NT2/D1 (cell line): ENCODE measurements at places on chromosomes 3 and 15.

DNA sequence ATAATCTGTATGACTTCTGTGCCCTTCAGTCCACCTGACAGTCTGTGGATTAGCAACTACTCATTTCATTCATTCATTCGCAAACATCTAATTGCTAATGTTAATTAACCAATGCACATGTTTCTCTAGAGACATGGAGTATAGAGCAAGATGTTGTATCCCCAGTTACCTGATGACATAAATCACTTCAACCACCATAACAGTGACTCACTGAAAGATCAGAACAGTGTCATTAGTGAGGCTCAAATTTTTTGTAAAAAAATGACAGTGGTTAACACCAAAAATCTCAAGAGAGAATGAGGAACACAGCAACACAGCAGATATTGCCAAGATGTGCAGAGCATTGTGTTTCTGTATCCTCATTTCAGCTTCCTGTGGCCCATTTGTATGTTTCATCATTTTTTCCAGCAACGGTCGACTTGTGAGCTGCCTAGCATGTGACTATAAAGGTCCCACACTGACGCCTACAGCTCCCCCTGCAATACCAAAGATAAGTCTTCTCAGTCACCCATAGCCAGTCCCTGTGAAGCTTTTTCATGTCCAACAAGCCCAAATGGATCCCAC, 3.7 kb upstream of the PLD1 start:
- no peak for DNase-seq

DNA sequence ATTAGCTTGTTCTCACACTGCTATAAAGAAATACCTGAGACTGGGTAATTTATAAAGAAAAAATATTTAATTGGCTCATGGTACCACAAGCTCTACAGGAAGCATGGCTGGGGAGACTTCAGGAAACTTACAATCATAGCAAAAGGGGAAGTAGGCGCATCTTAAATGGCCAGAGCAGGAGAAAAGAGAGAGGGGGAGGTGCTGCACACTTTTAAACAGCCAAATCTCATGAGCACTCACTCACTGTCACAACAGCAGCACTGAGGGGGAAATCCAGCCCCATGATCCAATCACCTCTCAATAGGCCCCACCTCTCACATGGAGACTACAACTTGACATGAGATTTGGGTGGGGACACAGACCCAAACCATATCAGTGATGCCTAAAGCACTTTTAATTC, 82.5 kb downstream of the DCLK3 start:
- no peak for DNase-seq

DNA sequence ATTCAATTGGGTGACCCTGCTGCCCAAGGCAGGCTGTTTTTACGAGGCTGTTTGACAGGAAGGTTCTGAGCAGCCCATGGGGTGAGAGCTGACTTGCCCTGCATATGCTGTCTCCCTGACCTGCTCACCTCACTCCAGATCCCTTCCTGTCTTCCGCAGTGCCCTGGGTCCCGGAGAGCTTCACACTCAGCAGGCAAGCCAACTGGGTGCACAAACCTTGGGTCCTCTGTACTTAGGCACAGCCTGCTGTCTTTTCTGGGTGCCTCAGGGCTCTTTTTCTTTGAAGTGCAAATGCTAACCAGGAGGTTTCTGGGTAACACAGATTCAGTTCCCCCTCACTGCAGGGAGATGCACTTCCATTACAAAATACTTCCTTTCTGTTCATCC, 32.8 kb downstream of the ZXDC start:
- no peak for DNase-seq

- no peak for DNase-seq
Measured at GRCh38 chr15:98232761-98233160, 272.3 kb downstream of the ARRDC4 start.

DNA sequence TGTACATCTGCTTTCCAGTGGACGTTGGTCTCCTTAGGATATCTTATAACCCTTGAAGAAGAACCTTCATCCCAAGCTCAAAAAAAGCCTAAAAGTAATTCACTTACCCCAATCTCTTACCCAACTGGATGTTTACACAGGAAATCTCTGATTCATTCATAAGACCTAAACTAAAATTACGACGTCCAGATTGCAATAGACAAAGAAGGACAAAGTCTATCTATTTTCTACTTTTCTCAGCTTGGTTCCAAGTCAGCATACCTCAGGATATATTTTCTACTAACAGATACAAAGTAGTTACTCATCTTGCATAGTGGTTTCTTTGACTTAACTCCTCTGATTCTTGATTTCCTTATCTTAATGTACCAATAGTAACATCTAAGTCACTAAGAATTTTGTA, 669.9 kb downstream of the OTOL1 start:
- no peak for DNase-seq

- no peak for DNase-seq
Measured at GRCh38 chr3:71428841-71429596, 154.5 kb downstream of the FOXP1 start.

DNA sequence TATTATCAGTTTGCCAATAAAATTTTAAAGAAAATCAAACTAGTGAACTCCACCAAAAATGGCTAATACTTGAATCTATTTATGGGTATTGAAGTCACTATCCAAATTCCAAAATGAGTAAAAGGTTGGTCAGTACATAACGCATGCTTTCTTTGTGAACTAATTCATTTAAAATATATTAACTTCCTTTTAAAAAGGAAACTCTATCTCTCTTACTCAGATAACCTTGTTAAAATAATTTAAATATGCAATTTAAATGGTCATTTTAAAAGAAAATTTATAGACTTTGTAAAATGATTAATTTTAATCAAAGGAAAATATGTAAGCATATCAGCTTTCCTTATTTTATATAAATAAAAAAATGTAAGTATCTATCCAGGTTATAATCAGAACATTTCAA, 419.4 kb upstream of the ZNF385D start:
- no peak for DNase-seq

- DNase-seq, result no peak
Measured at GRCh38 chr3:40663280-40663679, 138.5 kb downstream of the ZNF621 start.

DNA sequence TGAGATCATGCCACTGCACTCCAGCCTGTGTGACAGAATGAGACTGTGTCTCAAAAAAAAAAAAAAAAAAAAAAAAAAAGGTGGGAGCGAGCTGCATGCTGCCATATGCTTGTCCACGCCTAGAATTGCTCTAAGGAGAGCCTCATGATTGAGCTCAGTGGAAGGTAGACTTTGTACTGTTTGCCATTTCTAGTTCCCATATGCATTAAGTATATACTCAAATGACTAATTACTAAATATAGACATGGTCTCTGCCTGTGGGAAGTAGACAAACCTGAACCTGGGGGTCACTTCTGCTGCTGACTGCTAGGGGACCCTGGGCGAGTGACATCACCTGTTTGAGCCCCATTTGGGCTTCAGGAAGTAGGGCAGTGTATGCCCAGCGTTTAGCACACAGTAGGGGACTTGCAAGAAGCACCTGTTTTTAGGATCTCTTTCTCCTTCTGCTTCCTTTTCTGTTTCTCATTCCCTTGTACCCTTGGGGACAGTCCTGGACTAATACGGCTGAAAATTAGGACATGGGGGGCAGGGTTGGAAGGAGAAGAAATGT, 27.2 kb downstream of the PRKCD start:
- no peak for DNase-seq

DNA sequence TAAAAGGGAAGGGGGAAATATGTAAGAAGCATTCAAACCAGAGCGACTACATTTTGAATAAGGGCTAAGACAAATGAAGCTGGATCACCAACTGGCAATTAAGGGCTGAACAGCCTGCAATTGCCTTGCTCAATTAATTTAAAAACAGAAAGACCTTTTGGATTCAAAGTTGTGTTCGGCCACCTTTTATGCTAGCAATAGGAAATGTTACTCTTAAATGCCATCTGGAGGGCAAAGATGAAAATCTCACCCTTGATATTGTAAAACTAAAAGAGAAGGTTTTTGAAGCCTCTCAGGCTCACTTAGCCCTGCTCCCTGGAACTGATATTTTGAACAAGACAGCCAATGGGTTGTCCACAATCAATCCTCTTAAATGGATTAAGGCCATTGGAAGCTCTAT, 44.2 kb downstream of the ACAD9 start:
- no peak for DNase-seq
